ENCODE measurements at places on chromosomes 5 and 9.

- DNase-seq: no peak
These were observed 55.9 kb upstream of the CEMIP2 start for GRCh38 chr9:71824257-71824656.

- DNase-seq: no peak
These were observed 72.1 kb upstream of the GRAMD2B start for GRCh38 chr5:126351153-126351552.

GRCh38 chr5:74903165-74903787 is 37.1 kb upstream of the FAM169A start:
- DNase-seq: peak; percentile 42

DNA sequence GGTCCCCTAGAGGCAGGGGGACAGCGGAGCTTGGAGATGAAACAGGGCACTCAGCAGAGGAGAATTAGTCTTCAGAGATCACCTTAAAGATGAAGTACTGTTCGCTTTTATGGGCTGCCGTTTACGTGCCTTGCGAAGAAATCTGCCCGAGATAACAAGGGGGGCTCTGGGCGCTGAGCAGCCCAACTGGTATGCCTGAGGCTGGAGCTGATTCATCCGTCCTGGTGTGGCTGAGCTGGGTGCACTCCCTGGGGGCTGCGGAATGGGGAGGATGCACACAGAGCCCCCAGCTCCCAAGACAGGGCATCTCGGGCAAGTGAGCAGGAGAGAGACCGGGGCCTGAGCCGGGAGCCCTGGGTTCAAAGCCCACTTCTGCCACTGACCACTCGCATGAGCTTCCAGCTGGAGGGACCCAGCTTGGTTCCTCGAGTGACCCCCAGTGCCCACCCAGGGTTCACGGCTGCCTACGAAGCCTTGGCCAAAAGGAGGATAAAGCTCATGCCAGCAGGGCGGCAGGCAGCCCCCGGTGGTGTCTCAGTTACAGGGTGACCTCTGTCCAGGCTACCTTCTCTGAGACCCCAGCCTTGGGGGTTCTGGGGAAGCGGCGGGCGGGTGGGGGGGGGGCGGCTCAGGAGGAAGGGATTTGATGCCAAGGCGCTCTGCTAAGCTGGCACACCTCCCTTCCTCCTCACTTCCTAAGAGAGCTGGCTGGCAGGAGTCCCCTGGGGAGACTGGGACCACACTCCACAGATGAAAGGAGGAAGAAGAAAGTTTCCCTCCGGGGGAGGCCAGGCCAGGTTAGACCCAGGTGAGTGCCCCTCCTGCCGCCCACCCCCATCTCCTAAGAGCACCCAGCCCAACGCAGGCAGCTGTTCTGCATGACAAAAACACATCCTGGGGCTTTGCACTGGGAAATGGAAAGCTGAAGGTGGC is 5.7 kb downstream of the FIBCD1 start:
- DNase-seq: no peak

DNA sequence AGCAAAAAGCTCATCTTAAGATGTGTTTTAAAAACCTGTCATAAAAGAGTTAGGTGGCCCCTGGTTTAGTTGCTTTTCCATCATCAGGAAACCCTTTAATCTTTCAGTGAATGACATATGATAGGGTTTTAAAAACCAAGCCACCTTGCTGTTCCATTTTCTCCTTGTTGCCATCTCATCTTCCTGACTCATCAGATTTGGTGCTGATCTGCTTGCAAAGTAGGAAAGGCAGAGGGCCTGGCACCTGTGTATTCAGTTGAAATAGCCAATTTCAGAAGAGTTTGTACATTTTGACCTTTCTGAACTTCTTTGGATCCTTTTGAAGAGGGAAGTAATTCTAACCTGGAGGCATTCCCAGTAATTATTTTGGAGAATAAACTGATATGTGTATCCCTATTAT is 272.7 kb downstream of the CD180 start:
- DNase-seq: no peak

GRCh38 chr9:96169484-96169883 is 132.5 kb downstream of the HSD17B3 start:
- peak; percentile 92 for DNase-seq

DNA sequence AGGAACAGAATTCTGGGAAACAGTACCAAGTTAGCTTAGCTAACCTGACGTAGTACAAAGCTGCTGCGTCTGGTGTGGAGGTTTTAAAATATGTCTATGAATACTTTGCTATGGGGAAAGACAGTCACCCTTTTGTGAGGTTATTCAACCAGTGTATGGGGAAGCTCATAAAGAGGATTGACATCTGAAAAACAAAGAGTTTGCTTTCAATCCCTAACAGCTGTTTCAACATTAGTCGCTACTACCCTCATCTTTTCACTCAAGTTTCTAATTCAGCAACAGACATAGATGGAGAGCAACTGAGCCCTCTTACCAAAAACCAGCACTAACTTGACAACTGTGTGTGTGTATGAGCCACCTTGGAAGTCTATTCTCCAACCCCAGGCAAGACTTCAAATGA is 7.8 kb upstream of the MSANTD3 start:
- DNase-seq: no peak

DNA sequence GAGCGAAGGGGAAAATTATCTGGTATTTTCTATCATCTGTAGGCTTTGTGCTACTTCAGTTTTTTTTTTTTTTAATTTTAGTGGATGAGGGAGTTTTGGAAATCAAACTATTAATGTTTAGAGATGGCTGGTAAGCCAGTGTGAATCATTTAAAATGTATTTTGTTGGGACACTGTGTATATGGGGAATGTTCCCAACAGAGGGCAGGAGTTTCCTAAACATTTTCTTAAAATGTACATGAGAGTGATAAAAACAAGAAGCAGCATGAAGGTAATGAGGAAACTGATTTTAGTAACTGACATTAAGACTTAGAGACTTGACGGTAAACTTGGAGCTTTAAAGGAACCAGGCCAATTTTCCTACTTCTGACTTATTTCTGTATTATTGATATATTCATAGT is 68.2 kb upstream of the ITGA2 start:
- DNase-seq: no peak

DNA sequence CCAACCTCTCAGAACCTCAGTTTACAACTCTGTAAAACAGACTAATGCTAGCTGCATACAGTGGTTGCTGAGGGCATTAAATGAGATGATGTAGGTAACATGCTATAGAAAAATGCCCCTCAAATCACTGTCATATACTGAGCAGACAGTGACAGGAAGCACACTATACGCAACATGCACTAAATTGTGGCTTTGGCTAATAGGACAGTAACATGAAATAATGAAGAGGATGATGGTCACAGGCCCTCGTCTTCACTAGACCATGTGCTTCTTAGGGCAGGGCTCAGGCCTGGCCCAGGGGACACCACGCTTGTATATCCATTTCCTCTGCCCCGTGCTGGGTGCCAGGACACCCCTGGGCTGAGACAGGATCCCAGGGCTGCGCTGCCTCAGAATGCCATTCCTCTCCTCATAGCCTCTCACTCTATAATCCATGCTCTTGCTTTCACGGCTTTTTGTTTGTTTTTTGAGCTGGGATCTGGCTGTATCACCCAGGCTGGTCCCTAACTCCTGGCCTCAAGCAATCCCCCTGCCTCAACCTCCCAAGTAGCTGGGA is 18.9 kb downstream of the CSF1R start:
- DNase-seq: no peak

DNA sequence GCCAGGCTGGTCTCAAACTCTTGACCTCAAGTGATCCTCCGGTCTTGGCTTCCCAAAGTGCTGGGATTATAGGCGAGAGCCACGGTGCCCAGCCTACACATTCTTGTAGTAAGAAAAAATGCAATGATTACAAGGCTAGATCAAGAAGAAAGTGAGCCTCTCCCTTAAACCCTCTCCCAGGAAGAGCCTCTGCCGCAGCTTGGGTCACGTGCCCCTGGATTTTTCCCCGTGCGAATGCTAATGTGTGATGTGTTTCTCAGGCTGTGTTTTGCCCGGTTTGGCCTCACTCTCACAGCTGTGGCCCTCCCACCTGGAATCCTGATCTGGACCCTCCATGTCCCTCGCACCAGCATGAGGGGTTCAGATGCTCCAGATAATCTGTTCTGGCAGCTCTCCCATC is 6.9 kb downstream of the PLPP7 start:
- DNase-seq: no peak

DNA sequence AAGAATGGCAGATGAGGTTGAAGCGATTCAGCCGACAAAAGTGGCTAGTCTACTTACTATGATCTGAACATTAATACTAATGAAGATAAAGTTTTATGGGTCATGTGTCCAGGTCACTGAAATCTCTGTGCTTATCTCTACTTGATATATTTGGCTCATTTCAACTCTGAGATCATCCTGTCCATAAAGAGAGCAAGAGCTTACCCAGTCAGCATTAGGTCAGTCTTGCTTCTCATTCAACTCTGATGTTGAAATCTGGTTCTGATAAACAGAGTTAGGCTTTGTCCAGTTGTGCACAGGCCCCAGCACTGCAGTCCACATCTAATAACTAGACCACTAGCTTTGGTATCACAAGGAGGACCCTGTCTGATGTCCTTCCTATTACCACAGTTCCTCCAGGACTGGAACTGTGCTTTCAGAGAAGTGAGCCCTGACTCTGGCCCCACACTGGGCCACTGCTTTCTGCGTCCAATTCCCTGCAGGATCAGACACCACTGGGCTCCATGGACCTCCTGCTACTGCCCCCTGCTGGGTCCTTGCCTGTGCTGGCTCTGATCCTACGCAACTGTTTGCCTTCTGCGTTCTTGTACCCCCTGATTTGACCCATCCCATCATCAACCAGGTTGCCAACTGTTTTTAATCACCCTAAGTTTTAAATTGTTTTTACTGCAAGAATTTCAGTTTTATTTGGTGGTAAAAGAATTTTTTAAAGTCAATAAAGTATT is 23.7 kb upstream of the FAM120A start:
- DNase-seq: peak; percentile 35

DNA sequence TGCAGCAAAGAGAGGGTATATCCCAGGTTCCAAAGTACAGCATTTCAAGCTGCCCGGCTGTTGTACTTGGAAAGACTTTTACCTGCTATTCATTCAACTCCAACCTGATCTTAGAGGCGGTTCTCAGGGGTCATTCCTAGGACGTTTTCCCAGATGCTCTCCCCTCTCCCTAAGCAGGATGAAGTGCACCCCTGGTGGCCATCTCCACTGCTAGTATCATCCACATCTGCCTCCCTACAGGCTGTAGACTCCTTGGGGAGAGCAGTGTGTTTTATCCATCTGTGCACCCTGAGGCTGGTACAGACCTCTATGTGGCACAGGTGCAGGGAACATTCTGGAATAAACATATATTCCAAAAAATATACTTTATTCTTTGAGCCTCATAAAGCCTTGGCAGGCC is 56.8 kb downstream of the PTPN3 start:
- DNase-seq: no peak

- DNase-seq: peak; percentile 69
These were observed 21.0 kb downstream of the NR2F1 start for GRCh38 chr5:93603793-93604643.

DNA sequence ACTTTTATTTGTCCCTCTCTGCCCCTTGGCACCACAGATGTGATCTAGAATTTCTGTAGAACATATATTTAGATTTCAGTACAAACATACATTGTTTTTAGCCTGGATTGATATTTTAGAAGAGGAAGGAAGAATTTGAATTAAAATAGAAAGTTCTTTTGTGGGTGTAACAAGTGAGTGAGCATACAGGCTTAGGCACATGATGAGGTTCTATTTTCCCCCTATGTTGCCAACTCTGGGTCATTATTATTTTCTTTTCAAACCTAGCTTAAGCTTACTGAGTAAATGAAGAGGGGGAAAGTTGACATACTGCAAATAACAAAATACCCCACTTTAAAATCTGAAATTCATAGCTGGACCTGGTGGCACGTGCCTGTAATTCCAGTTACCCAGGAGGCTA is 102.9 kb downstream of the GCNT1 start:
- DNase-seq: no peak

- no peak for DNase-seq
These were observed 70.2 kb downstream of the LPAR1 start for GRCh38 chr9:110968096-110968495.

- DNase-seq: no peak
These were observed 225.3 kb upstream of the CLINT1 start for GRCh38 chr5:158084292-158084691.

- DNase-seq: no peak
These were observed 204.4 kb upstream of the ADAMTSL1 start for GRCh38 chr9:18269561-18269960.

DNA sequence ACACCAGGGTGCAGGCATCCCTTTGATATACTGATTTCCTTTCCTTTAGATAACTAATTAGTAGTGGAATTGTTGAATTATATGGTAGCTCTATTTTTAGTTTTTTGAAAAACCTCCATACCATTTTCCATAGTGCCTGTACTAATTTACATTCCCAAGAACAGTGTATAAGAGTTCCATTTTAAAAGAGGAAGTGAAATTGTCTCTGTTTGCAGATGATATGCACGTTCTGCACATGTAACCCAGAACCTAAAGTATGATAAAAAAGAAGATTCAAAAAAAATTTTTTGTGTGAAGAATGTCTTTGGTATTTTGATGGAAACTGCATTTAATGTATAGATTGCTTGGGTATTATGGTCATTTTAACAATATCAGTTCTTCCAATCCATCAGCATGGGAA is 424.0 kb upstream of the CCNH start:
- no peak for DNase-seq
